ENCODE measurements at places on chromosomes 7 and 10.

DNA sequence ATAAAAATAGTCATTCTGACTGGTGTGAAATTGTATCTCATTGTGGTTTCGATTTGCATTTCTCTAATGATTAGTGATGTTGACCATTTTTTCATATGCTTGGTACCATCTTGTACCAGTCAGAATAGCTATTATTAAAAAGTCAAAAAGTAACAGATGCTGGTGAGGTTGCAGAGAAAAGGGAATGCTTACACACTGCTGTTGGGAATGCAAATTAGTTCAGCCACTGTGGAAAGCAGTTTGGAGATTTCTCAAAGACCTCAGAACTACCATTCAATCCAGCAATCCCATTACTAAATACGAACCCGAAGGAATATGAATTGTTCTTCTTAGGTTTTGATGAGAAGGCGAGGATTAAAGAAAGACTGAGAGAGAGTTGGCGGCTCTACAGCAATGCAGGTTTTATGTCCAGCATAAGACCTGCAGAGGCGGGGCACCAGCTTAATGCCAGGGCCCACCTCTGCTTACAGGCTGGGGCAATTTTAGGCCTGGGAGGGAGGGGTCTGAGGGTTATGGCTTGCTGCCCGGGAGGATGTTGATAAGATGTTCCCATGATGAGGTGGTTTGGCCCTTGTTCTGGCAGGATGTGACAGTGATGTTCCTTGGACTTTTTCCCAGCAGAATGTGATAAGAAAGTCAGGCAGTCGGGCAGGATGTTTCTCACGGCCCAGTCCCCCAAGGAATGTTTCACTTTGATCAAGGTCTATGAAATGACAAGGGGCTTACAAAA, 74.4 kb downstream of the MEST start:
- no peak for DNase-seq

DNA sequence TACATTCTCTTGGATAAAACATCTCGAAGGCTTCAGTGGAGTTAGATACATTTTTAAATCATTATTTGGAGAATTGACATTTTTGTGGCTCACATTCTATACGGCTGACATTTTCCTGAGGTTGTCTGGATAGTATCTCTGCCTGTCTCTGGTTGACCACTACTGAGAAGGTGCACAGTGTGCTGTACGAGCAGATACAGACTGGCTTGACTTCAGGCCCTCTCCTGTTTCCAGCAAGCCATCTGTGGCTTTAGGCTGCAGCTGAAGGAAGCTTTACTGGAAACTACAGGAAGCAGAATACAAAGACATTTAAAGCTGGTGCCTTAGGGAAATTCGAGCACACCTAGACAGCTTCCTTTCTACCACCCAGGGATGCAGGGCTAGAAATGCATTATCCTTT, 39.3 kb upstream of the RSU1 start:
- DNase-seq, result no peak

- DNase-seq, result no peak
These were observed 176.8 kb downstream of the WNT2 start for GRCh38 chr7:117146059-117146458.

DNA sequence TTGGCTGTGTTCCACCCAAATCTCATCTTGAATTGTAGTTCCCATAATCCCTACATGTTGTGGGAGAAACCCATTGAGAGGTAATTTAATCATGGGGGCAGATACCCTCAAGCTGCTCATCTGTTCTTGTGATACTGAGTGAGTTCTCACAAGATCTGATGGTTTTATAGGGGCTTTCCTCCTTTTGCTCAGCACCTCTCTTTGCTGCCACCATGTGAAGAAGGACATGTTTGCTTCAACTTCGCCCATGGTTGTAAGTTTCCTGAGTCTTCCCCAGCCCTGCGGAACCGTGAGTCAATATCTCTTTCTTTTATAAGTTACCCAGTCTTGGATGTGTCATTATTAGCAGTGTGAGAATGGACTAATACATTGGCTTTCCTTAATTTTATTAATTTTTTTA, 527.8 kb downstream of the MDFIC start:
- no peak for DNase-seq

- no peak for DNase-seq
These were observed 163.5 kb upstream of the LRGUK start for GRCh38 chr7:133963629-133964028.
